ENCODE measurements at places on chromosomes 2 and 18.

- no peak for DNase-seq
Observed at GRCh38 chr2:133480707-133481429, 87.4 kb downstream of the NCKAP5 start.

- no peak for DNase-seq
Observed at GRCh38 chr2:88179228-88179679, 9.1 kb downstream of the THNSL2 start.

GRCh38 chr18:23682472-23682871 is 6.8 kb upstream of the LAMA3 start:
- DNase-seq = no peak

GRCh38 chr2:230400454-230400853 is 15.5 kb upstream of the SP100 start:
- no peak for DNase-seq

GRCh38 chr18:32310101-32310500 is 120.3 kb downstream of the MEP1B start:
- no peak for DNase-seq

DNA sequence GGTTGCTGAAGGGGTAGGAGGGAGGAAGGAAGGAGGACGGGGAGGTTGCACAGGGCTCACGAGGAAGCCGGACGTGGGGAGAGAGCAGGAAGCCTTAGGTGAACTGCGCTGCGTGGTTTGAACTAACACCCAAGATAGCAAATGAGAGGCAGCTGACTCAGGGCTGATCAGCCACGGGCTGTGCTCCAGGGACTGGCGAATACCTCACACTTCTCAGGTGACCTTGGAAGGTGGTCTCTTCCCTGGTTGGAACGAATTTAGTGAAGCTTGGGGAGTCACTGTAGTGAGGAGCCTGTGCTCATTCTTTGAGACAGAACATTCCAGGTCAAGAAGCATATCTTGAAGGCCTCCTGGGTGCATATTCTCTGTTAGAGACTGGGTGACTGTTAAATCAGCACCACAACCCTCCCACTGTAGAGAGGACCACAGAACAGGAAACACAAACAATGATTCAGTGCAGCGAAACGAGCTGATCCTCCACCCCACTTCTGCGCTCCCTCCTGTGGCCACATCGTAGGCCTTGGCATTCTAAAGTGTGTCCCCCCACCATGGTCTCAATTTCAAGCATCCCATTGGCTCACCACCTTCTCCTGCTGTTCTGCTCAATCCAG is 33.8 kb downstream of the TOGARAM2 start:
- peak; percentile 43 for DNase-seq

DNA sequence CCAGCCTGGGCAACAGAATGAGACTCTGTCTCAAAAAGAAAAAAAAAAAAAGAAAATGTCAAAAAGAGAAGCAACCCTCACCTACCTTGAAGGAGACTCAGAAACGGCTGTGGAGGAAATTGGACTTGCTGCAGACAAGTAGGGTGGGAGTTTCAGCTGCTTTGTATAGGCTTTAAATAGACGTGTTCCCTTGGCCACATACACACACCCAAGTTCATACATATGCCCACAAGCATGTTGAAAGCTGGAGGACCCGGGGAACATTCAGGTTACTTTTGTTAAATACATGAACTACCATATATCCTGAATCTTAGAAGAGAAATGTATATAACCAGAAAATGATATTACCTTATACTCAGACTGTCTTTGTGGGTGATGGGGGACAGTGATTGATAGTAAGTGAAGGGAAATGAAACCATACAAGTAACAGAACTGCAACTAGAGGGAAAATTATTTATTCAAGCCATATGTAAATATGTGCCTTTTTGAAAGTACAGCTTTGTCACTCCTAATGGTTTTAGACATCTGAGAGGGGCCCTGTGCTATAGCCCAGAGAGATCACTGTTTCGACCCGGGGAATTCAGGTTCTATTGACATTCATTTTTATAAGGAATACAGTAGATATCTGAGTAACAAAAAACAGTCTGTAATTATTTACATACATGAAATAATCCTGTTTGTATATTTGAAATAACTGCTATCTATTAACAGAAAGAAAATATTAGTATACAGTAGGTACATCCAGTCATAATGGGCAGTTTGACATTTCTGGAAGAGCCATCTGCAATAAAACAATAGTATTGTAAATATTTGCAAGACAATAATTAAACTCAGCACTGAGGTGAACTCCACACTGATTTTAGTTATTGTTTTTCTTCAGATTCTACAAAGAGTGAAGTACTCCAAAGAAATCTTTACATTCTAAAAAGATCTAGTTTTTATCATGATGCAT is 48.0 kb upstream of the TGIF1 start:
- no peak for DNase-seq

All from stimulated activated CD4-positive, alpha-beta T cell treated with anti-CD3 and anti-CD28 coated beads, TNF-alpha, amount 100 ng/mL, for 1 hour (primary cell).